ENCODE measurements at places on chromosomes 16 and 17.
A peak's percentile ranks its signal among the peaks of the same experiment; 100 is the strongest.

DNA sequence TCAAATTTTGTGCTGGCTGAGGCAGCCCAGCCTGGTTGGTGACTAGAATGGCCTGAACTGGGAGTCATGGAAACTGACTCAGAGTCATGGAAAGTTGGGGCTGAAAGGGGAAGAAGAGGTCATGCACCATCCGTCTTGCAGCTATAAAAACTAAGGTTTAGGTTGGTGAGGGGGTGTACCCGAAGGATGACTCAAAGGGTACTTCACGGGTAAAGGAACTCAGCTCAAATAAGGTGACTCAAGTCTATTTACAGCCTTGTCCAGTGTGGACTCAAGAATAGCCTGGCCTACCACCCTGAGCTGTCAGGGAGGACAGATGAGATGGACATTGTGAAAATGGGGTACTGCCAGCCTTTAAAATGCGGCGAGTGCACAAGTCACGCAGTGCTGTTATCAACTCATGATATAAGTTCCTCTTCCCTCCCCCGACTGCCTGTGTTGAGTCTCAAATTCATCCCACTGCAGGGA lies 18.6 kb downstream of the CD300LB start:
- no peak for DNase-seq

DNA sequence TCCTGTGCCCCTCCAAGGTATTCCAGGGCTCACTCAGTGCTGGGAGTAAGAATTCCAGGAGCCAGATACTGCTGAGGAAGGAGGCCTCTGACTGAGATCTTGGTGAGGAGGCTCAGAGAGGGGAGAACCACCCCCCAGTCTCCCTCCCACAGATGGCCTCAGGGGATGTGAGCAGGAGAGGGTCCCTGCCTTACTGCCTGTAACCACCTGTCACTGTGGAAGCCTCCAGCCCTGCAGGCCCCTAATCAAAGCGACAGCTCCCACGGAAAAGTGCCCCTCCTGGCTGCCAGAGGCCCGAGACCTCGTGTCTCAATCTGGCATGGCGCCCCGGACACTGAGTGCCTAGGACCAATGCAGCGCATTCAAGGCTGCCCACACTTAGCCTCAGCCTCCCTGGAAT lies 7.7 kb upstream of the C17orf113 start:
- DNase-seq: peak; percentile 41

DNA sequence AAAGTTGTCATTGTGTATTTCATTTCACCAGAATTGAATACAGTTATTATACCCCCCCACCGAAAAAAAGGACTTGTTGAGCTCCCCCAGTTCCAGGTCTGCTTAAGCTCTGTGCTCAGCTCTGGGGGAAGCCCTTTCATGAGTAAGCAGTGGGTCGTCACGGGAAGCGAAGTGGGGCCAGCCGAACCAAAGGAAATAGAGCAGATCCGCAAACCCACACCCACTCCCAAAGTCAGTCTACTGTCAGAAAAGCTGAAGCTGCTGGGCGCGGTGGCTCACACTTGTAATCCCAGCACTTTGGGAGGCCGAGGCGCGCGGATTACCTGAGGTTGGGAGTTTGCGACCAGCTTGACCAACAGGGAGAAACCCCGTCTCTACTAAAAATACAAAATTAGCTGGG lies 50.1 kb downstream of the PECAM1 start:
- DNase-seq: no peak

- peak; percentile 45 for DNase-seq
Measured at GRCh38 chr17:57257895-57258851, 1.9 kb downstream of the MSI2 start.

DNA sequence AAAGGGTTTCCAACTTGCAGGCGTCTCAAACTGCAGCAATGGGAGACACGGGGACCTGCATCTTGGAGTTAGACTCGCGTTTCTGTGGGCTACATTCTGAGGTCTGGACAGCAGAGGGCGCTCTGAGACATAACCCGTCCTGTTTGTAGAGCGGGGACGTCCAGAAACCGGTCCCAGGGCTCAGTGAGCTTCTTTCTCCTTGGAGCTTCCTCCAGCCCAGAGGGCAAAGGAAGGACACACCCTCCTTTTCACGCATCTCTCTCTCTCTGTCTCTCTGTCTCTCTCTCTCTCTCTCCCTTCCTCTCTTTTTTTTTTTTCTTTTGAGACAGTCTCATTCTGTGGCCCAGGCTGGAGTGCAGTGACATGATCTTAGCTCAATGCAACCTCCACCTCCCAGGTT lies 19.8 kb downstream of the COX4I1 start:
- peak; percentile 78 for DNase-seq

DNA sequence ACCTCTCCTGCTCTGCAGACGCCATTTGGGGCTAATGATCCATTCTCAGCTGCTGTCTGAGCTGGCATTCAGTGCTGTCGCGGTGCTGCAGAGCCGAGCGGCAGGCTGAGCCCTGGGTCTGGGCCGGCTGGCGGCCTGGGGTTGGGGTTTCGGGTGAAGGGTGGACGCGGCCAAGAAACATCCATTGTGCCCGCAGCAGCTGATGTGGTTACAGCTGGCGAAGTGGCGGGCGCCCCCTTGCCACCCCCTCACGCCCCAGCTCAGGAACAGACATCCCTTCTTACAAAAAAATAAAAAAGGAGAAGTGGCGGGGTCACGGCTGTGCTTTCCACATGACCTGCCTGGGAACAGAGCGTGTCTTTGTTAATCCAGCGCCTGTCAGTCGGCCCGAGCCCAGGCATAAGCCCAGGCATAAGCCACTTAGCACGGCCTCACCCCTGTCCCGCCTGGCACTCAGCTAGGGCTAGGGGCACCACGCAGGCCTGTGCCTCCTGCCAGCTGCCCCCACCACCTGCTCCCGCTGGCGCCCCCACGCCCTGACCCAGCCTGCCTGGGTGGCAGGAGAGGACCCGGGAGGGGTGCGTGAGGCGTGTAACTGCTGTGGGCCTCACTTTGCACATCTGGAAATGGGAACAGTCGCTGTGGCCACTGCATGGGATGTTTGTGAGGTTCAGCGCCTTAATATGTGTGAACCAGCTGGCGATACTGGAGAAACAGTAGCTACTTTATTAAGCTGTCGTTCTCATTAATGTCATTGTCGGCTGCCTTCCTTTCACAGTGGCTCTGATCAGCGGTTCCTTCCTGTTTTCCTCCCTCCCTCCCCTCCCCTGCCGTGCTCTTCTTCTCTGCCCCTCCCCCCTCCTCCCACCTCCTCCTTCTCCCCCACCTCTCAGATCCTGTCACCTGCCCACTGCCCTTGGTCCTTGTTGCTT lies 197.7 kb upstream of the CIBAR2 start:
- DNase-seq: peak; percentile 83

GRCh38 chr16:86071611-86072240 lies 172.8 kb downstream of the IRF8 start:
- DNase-seq: no peak

DNA sequence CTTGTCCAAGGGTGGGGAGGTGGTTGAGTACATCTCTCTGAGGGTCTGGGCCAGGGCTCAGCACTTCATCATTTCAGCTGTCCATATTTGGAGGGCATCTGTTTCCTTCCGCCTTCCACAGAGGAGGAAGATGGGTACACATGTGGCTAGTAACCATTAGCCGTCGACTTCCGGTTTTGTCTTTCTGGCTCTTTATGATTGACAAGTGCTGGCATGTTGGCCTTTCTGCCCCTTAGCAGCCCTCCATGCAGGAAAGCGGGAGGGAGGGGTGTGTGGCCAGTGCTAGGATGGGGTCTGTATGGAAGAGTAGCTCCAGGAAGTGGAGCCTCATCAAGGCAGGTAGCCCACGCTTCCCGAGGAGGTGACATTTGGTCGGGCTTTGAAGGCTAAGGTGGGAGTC lies 69.6 kb downstream of the RAI1 start:
- DNase-seq: no peak

- DNase-seq: no peak
Measured at GRCh38 chr17:74631468-74632450, 8.2 kb upstream of the CD300E start.

- no peak for DNase-seq
Measured at GRCh38 chr17:75610103-75610984, 22.7 kb downstream of the MYO15B start.

- DNase-seq: no peak
Measured at GRCh38 chr16:86515777-86516622, 5.7 kb downstream of the FOXF1 start.
